GM12865 (cell line): ENCODE measurements at places on chromosomes 1 and 21.
A peak's percentile ranks its signal among the peaks of the same experiment; 100 is the strongest.

- DNase-seq = no peak
These were observed 59.5 kb upstream of the ADARB1 start for GRCh38 chr21:45014747-45015468.

- DNase-seq = no peak
These were observed 104.8 kb upstream of the SLC25A33 start for GRCh38 chr1:9434247-9435152.

GRCh38 chr21:43004926-43005325, 30.6 kb downstream of the PKNOX1 start:
- no peak for DNase-seq

DNA sequence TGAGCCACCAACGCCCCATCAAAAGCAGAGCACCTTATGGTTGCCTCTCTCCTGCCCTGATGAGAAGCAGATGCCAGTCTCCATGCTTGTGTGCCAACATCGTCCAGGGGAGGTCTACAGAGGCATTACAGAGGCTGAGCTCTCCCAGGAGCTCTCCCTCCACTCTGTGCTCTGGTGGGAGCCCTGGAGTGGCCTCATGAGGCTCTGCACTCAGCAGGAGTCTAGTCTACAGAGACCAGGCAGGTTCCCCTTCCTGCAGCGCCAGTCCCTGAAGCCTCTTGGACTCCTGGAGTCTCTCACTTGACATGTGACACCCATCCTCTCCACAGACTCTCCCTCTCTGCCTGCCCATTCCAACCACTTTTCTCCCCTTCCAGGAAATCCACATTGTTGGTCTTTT, 3.4 kb downstream of the DCST1 start:
- no peak for DNase-seq

GRCh38 chr1:27325286-27325685, 3.3 kb downstream of the TMEM222 start:
- no peak for DNase-seq

DNA sequence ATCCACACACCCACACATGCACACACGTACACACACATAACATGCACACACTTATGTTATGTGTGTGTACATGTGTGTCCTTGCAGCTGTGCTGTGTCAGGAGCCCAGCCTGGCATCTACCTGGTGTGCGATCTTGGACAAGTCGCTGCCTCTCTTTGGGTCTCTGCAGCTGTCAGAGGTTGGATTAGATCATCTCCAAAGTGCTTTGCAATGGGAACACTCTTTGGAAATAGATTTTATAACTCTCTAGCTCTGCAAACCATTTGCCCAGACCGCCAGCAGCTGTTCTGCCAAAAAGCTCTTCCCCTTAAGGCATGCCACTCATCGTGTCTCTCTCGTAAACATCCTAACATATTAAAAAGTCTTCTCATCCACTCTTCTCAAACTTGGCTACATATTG, 4.7 kb downstream of the PKP1 start:
- DNase-seq = no peak

- peak; percentile 20 for DNase-seq
These were observed 76.8 kb downstream of the KCNJ15 start for GRCh38 chr21:38333301-38334272.

DNA sequence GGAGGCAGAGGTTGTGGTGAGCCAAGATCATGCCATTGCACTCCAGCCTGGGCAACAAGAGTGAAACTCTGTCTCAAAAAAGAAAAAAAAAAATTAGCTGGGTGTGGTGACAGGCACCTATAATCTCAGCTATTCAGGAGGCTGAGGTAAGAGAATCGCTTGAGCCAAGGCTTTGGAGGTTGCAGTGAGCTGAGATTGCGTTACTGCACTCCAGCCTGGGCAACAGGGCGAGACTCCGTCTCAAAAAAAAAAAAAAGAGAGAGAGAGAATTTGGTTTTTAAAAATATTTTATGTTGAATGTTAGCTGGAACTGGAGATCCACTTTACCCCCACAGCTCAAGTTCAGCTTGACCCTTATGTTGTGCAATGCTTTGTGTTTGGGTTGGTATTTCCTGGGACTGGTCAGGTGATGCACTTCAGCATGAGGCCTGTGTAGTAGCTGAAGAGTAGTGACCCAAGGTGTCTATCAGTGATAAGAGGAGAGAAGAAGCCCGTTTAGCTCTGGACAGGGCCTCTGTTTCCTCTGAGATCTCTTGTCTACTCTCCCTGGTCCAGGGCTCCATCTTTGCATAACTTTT, 36.8 kb upstream of the MACF1 start:
- no peak for DNase-seq

GRCh38 chr1:205444931-205445645, 10.8 kb downstream of the BLACAT1 start:
- DNase-seq = no peak

DNA sequence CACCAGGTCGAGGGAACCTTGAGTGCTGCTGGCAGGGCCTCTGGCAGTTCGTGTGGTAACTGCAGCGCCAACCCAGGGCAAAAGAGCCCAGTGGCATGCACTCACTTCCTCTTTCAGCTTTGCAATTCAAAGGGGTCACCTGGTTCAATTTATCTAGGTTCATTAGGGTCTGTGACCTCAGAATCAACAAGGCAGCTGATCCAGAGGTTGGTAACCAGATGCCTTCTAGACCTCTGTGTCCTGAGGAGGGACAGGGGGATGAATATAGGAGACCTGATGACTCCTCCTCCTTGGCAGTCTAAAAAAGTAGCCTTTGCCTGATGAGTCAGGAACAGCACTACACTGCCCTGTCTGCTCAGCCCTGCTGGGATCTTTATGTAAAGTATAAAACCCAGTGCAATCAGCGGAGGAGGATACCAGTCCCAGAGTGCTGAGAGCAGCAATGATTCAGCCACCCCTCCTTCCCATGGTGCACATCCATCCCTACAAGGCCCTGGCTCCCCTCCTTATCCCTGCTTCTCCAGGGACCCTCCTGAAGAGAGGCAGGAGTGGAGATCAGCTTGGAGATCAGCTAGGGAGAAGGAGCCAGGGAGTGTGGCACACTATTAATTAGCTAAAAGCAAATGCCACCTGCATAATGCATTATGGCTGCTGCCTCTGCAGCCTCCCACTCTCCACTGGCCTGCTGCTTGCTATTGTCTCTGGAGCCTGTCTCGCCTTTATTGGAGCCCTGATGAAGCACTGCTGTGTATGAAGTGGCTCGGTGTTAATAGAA, 11.2 kb upstream of the FMOD start:
- DNase-seq = peak; percentile 18

DNA sequence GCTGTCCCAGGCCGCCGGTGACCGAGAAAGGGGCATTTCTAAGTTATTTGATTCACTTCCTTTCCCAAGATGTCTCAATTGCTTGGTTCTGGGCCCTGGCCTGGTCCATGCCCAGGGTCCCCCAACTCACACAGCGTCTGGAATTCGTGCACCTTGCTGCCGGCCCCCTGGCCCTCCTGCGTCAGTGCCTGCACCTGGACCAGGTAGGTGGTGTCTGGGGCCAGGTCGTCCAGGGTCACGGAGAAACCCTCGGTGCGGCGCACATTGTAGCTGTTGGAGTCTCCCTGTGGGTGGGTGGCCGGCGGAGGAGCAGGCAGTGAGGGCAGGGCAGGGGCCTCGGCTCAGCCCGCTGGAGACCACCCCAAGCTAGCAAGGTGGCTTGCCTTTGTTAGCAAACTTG, 21.0 kb downstream of the EPHA2 start:
- DNase-seq = no peak

DNA sequence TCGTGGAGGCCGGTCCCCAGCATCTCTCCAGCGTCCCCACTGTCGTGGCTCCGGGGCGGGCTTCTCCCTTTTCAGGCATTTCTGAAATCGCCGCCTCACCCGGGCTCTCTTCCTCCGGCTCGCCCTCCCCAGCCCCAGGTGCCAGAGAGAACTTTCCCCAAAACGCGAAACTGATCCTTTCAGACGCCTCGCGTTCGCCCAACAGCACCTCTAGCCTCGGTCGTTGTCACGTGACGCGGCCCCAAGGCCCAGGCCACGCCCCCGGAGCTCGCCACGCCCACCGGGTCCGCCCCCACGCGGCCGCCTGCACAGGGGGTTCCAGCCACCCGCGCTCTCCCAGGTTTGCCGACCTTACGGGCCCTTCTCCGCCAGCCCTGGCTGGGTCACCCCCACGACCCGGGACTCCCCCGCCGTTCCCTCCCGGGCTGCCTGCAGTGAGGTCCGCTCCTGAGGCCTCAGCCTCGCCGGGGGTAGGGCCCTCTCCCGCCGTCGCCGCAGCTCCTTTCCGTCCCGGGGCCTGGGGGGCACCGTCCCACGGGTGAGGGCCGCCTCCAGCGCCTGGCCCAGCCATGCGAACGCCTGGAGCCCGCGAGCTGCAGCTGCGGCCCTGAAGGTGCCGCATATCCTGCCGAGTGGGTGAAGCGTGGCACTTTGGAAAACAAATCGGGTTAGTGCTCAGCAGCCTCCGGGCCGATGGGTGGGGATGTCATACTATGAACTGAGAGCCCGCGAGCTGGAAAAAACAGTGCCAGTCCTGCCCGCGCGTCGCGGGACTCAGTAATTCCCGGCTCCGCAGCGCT, 21.0 kb downstream of the H3-3A start:
- peak; percentile 92 for DNase-seq

- no peak for DNase-seq
These were observed 5.3 kb downstream of the LRRC47 start for GRCh38 chr1:3790952-3791351.

- no peak for DNase-seq
These were observed 167.9 kb downstream of the KCNJ6 start for GRCh38 chr21:37748351-37748750.

DNA sequence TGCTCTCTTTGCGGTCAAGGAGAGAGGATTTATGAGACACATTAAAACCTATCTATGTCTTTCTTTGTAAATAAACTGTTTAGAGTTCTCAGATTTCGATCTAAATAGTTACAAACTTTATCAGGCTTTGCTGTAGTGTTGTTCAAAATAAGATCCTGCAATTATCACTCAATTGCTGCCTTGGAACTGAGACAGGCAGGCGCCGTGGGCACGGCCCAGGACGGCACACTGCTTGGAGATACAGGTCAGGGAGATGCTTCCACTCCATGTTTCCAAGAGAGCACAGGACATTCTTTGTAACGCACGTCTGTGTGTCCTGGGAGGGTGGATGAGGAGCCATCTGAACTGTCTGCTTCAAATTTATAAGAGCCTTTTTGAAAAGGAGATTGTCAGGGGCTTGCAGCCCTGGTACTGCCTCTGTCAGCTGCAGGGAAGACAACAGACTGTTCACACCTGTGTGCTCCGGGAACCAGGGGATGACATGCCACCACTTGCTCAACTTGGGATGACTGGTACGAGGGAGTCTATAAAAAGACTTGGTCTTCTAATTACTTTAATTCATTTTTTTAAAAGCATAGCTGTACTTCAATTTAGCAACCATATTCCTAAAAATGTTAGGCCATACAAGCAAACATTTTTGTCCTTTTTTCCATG, 472.9 kb upstream of the RUNX1 start:
- no peak for DNase-seq

GRCh38 chr1:39396671-39397070, 94.8 kb upstream of the BMP8A start:
- no peak for DNase-seq

GRCh38 chr21:42463861-42464515, 32.0 kb downstream of the RSPH1 start:
- DNase-seq = peak; percentile 84

- DNase-seq = no peak
These were observed 87.4 kb downstream of the PLXNA2 start for GRCh38 chr1:208156741-208157140.

GRCh38 chr21:37665230-37666024, 250.8 kb downstream of the KCNJ6 start:
- no peak for DNase-seq

- DNase-seq = no peak
These were observed 1.9 kb upstream of the TPM3 start for GRCh38 chr1:154193821-154194220.

DNA sequence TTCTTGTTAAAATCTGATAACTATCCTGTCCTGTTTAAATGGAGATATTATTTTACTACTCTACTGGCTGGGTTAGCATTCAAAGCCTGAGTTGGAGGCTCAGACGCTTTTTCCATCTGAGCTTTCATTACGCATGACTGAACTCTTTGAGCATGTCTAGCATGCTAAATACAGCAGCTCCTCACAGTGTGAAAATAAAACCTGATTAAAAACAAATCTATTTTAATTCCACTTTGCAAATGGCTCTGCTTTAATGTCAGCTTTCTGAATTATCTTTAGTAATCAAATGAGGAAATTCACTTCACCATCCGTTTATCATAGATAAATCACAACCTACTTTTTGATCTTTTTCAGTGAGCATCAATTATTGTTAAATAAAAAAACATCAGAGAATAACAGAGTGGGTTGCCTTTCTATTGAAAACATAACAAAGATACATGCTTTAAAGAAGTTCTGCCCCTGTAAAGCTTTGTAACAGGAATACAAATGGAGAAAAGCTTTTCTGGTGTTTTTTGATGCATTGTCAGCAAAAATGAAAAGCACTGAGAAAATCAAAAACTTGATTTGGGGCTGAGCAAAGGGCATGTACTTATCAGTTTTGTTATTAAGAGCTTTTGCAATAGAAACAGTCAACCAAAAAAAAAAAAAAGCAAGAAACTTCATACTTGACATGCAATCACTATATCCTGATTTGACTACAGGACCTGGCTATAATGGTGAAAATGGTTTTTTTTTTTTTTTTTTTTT, 3.5 kb upstream of the SPEN start:
- DNase-seq = peak; percentile 34

DNA sequence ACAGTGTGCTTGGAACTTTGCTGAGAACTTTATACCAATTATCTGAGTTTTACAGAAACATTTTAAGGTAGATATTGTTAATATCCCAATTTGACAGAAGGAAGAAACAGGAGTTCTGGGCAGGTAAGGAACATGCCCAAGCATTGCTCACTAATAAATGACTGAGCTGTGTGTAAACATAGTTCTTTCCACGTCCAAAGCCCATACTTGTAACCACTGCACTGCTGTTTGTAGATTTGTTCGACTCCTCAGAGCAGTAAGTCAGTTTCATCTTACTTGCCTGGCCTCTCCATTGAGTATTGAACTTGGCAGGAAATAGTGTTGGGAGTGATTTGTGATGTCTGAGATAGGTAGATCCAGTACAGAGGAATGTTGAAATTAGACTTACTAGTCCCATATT, 335.1 kb downstream of the KIF26B start:
- DNase-seq = no peak

DNA sequence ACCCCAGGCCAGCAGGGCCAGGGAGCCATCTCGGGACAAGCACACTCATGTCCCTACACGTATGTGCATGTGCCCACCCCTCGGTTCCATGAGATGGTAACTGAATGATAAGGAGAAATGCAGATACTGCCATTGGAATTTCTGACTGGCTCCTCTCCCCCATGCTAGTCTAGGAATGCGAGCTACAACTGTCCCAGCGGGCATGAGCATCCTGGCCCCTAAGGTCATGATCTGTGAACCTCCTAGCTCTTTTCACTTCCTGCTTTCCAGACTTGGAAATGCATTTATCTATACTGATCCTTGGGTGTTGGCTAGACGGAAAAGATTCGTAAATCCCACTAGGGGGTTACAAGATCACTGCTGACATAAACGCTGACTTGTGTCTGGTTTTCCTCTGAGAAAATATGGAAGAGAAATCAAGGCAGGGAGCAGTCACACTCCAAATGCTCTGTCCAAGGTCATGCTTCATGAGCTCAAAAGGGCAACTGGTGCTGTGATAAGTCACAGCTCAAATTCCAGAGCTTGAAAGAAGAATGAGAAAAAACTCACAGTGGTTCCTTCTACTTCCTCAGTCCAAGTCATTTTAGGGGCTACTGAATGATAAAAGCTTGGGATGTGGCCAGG, 49.8 kb downstream of the SLC45A1 start:
- DNase-seq = no peak
